ENCODE measurements at places on chromosomes 2 and 18.

DNA sequence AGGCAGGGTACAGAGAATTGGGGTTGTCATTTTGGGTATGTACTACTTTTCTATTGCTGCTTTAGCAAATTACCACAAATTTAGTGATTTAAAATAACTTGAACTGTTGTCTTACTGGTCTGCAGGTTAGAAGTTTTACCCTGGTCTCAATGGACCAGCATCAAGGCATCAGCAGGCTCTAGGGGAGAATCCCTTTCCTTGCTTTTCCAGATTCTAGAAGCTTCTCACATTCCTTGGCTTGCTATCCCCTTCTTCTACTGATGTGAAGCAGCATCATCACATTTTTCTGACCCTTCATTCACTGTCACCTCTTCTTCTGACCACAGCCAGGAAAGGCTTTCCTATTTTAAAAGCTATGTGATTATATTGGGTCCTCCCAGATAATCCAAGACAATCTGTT is 237.8 kb upstream of the RBMS1 start:
- DNase-seq, result no peak

GRCh38 chr2:238859636-238860347 is 11.9 kb downstream of the TWIST2 start:
- DNase-seq, result no peak

DNA sequence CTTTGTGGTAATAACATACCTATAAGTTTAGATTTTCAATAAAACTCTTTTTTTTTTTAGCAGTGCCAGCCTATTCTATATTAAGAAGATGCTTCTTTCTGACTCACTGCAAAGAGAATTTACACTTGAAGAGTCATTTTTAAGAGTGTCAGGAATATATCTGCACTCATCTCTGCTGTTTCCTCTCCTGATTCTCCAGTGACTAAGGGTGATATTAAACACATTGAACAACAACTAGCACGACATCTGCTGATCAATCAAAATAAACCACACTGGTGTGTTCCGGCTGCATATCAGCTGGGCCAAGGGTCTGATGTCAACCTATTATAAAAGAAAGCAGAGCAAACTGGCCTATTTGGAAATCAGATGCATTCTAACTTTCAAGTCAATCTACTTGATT is 15.0 kb downstream of the RAB27B start:
- DNase-seq, result no peak

GRCh38 chr18:64444819-64445218 is 295.9 kb upstream of the LINC00305 start:
- DNase-seq, result no peak

DNA sequence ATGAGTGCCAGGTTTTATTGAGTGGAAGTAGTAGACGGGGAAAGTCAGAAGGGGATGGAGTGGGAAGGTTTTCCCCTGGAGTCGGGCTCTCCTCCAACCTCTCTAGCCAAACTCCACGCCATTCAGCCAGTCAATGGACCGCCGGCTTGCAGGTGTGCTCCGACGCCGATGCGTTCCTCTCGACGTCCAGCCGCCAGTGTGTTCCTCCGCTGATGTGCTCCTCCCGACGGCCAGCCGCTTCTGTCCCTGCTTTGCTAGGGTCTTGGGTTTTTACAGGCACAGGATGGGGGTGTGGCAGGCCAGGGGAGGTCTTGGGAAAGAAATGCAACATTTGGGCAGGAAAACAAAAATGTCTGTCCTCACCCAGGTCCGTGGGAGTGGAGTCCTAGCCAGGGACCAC is 94.3 kb upstream of the TEX51 start:
- DNase-seq, result no peak

DNA sequence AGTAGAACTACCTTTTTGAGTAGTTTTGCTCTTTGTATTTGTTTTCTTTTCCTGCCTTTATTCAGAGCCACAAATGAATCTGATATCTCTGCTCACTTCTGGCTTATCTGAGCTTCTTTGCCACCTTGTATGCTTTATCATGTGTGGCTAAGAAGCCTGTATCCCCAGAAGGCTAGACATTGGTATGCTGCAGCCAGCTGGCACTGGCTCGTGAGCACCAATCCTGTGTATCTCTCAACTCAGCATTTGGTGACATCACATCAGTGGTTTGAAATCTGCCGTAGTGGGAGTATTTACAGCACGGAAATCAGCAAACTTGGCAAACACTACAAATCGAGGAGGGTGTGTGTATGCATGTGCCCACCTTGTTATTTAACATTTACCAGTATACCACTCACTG is 183.7 kb upstream of the LHCGR start:
- DNase-seq, result no peak

GRCh38 chr2:150591496-150592285 is 104.2 kb upstream of the RND3 start:
- no peak for DNase-seq

All from immature natural killer cell (primary cell).